NCI-H187 treated with DMSO at 0.1 percent for 48 hours (cell line): ENCODE measurements at places on chromosomes 1 and 21.

GRCh38 chr1:207807326-207807689 lies 55.5 kb downstream of the CD46 start:
- no peak for DNase-seq

DNA sequence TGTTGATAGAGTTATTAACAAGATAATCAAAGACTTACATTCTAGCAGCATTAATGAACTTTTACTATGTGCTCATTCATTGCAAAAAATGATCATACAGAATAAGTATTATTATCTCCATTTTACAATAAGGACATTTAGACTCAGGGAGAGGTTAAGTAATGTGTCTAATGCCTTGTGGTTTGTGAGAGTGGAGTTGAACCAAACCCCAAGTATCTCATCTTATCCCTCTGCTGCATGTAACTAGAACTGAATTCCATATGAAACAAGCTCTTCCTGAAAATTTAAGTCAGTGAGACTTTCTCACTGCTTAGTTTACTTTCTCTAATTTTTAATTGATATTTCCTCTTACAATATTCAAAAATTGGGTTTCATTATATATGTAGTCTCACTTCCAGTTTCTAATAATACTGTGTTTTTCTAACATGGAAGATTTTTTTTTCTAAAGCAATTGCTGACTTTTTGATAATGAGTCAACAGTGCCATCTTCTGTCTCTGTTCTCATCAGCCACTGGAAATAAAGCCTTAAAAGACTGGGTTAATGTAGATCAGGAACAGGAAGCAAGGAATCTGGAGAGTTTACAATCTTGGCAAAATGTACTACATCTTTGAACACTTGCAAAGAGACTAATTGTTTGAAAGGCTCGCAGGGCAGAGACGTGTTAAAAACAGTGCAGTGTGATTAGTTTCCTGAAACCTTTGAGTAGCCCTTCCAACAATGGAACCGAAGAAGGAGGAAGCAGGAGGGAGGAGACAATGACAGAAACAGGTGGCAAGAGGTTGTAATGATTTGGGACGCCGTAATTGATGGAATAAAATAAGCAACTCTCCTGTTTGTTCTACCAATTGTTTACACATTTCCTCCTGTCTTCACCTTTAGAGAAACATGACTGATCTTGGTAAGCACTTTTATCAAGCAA lies 567.6 kb downstream of the MRPL39 start:
- DNase-seq = no peak

DNA sequence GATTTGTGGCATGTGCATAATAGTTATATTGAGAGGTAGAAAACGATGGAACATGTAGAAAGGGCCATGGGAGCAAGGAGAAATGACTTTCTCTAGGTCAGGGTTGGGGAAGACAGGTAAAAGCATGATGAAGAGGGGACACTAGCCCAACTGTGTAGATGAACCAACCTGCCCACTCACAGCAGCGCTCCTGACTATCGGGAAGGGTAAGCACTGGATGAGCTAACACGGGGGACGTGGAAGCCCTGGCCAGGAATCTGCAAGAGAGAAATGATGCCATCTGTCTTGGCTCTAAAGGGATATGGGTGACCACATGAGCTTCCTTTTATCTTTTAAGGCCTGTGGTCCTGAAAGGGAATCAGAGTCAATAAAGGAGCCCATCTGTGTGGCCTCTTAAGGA lies 36.2 kb upstream of the TMEM125 start:
- DNase-seq = no peak

GRCh38 chr1:46599059-46599970 lies 4.8 kb downstream of the MKNK1 start:
- no peak for DNase-seq

- DNase-seq = no peak
These were observed 28.0 kb downstream of the RASAL2 start for GRCh38 chr1:178121883-178122282.

GRCh38 chr1:154502744-154503115 lies 518 bp upstream of the SHE start:
- no peak for DNase-seq

DNA sequence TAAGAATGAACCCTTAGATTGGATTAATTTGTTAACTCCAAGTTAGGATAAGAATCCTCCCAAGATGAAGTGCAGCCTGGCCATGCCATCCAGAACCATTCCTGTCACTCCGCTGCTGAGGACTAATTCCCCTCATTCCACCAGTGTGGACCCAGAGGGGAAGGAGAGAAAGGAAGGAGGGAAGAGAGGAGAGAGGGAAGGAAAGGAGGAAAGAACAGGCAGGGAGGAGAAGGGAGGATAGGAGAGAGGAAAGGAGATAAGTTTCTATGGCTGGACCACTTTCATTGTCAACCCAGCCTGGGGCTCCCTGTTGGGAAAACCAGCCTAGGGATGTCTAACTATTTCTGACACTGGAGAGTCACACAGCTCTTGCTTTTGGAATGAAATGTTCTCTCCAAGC lies 4.7 kb downstream of the MRAP start:
- DNase-seq = no peak

- no peak for DNase-seq
These were observed 7.1 kb upstream of the CPLANE2 start for GRCh38 chr1:16243936-16244649.

- DNase-seq = no peak
These were observed 69.8 kb downstream of the PBX1 start for GRCh38 chr1:164628772-164629171.

DNA sequence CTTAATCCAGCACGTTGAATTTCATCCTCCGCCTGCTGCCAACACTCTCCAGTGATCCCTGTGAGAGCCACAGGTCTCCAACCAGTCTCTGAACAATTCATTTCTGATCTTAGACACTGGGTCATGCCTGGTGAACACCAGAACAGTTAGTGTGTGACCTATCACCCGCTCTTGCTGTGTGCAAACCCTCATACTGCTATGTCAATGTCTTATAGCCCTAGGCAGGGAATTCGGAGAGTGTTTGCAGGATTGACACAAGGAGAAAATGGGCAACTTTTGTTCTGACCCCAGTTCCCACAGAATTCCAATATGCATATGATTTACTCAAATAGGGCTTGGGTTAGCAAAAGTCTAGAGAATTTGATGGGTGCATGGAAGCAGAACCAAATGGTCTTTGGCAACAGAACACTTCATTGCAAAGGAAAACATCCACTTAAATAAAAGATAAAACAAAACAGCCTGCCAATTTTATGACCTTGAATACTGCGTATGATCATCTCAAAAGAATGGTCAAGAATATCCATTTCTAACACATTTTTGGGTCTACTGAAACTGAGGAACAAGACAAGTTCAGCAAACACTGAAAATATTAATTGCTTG lies 23.0 kb upstream of the GUCA2B start:
- no peak for DNase-seq

GRCh38 chr1:94819238-94819944 lies 766 bp upstream of the SLC44A3 start:
- no peak for DNase-seq

DNA sequence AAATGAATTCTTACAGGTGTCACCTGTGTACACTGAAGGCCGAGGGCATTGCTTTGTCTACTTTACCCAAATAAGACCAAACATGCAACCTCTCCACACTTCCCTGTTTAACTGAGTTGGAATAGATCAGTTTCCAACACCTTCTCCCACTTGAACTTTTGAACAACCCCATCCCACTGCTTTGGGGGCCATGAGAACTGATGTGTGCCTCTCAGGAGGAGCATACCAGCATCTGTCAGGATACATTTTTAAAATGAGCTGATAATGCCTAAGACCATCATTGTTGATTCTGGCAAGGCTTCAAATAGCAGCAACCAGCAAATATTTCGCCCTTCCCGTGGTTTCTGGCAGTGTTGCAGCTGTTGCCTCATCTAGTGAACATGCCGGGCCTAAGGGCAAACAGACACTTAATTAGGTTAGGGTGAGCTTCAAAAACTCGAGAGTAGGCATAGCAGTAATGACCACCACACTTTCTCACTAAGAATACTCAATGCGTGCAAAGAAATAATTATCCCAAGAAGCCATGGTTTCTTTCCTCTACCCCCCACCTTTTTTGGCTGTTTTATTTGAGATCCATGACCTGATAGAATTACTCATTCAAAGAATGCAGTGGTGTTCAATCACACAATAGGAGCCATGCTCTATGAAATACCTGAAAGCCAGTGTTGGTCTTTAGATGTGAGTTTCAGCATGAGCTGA lies 63.7 kb downstream of the MAP10 start:
- no peak for DNase-seq

- no peak for DNase-seq
These were observed 144.6 kb downstream of the GALNT2 start for GRCh38 chr1:230211436-230212145.

GRCh38 chr21:35254006-35254764 lies 205.1 kb upstream of the RUNX1 start:
- no peak for DNase-seq

- no peak for DNase-seq
These were observed 24.9 kb downstream of the PCAT6 start for GRCh38 chr1:202835548-202836072.

- no peak for DNase-seq
These were observed 39.8 kb upstream of the RAB4A start for GRCh38 chr1:229230893-229231753.

- no peak for DNase-seq
These were observed 21.3 kb upstream of the DHX9 start for GRCh38 chr1:182817802-182818201.
